Ureter (tissue), 1 donor: ENCODE measurements at places on chromosomes 7 and 10.

- no peak for DNase-seq
Measured at GRCh38 chr10:116665541-116666125, 44.9 kb downstream of the PNLIPRP2 start.

DNA sequence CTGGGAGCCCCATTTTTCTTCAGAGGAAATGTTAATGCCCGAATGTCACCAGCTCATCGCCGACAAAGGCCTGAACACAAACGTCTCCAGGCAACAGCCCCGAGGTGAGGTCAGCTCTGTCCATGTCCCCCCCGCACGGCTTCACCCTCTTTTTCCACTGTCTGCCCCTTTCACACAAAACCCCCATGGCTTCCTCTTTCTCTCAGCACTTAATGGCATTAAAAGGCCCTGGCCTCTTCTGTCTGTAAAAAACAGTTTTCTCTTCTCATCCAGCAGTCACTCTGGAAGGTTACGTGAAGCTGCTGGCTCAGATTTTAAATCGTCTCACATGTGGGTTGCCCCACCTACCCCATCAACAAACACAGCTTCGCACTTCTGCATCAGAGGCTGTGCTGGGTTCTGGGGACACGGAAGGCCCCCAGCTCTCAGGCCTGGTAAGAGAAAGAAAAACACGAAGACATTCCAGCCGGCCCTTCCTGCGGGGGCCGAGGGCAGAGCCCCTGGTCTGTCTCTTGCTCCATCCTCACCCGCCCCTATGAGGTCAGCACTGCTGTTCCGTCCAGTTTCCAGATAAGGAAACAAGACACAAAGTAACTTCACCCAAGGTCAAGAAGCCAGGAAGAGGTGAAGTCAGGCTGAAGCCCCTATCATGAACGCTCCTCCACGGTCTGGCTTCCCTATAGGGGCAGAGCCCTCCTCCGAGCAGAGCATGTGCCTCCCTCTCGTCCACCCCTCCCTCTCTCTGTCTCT, 91.1 kb upstream of the PDGFA start:
- DNase-seq: no peak

DNA sequence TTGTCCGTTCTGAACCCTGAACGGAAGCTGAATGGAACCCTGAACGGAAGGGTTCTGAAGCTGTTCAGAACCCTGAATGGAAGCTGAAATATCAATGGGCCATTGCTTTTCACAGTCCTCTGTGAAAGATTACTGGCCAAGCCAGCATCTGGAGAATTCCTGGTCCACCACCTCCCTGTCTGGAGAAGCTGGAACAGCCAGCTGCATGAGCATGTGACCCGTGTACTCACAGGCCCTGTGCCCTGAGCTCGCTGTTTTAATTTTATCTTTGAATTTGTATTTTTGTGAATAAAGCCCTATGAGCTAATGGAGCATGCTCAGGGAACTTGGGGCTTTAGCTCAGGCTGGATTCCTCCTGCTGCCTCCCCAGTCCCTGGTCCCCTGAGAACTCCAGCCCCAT, 37.2 kb downstream of the HTRA1 start:
- no peak for DNase-seq

DNA sequence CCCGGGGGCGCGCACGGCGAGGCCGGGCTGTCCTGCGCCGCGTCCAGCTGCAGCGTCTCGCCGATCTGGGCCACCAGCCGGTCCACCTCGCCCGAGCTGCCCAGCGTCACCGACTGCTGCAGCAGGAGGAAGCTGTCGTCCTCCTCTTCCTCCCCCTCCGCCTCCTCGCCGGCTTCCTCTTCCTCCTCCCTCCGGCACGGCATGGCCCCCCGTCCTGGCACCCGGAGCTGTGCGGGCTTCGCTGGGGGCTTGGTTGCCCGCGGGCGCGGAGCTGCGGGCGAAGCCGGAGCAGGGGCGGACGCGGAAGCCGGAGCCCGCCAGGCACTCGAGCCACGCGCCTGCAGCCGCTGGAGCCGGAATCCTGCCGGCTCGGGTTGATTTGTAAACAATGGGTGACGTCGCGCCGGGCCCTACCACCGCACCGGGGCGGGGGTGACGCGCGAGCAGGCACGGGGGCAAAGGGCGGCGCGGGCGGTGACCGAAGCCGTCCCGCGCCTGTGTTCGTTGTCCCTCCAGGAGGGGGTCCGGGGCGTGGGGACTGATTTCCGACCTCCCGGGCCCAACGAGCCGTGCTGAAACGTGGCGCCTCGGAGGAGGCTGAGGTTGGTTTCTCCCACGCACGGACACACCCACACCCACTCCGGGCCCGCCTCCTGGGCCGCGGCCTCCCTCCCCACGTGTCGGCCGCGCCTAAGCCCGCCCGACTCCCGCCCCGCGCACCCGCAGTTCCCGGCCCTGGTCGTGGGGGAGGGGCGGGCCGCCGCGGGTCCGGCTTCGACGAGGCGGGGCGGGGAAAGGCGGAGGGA, at the start of gene FRAT2:
FRAT2 (minus strand) TSS at position 360 of the 806 bp plus-strand sequence; CDS start at position 203, 157 bp downstream.
- peak; percentile 91 for DNase-seq

DNA sequence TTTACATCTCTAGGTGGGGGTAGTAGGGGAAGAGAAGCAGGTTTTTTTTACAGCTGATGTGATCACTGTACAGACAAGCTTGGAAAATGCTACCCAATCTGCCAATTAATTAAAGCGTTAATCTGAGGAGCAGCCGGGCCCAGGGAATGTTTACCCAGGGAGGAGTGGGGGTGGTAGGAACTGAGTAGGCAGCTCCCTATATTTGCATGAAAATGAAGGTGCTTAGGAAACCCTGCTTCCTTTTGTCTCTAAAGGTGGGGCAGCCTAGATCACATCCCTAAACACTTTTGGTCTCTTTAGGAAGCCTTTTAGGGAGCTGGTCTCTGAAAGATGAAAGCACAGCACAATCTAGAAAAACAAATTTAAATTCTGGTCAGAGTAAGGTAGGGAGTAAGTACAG, 53.0 kb upstream of the NFKB2 start:
- DNase-seq: no peak

- no peak for DNase-seq
Measured at GRCh38 chr7:130254555-130254954, 12.1 kb upstream of the CPA2 start.

- no peak for DNase-seq
Measured at GRCh38 chr10:116163333-116164131, 109.5 kb downstream of the GFRA1 start.

DNA sequence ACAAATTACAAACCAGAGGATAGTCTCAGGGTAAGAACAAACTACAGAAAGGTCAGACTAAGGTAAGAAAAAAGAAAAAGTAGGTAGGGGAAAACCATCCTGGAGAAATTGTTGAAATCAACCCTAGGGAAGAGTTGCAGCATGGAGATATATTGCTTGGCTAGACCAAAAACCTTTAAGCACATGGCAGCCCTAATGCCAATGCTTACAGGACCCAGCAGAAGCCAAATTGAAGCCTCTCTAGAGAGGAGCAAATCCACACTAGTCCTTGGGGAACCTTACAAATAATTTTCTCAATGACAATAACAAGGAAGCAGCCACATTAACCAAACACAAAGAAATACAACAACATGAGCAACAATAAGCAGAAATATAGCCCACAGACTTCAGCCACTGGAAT, 81.9 kb downstream of the CNOT4 start:
- DNase-seq: no peak

- no peak for DNase-seq
Measured at GRCh38 chr7:40986351-40986873, 716.5 kb downstream of the INHBA start.

DNA sequence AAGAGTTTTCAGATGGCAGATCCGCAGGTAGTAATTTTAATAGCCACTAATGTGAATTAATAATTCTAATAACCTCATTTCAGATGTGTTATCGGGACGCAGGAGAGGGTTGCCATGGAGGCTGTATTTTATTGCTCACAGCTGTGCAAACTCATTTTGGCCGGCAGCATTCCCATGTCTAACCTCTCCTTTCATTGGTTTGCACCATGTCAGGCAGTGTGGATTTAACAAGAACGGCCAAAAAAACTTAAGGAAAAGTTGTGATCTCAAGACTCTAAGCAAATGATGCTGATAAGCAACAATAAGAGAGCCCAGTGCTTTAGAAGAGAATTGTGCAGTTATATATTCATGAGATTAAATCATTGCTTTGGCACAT, 88.7 kb upstream of the NRP1 start:
- no peak for DNase-seq
